ENCODE measurements at places on chromosomes 2 and 18. TPM values are rescaled to one million over a fixed set of nuclear protein-coding genes. Genes with fewer than 3 reads are reported as not detected.

Gene CCDC68
- 1.5 TPM for total RNA-seq

Gene IL1F10
- 41.6 TPM for total RNA-seq

Gene TANK
- 81.6 TPM for total RNA-seq

DNA sequence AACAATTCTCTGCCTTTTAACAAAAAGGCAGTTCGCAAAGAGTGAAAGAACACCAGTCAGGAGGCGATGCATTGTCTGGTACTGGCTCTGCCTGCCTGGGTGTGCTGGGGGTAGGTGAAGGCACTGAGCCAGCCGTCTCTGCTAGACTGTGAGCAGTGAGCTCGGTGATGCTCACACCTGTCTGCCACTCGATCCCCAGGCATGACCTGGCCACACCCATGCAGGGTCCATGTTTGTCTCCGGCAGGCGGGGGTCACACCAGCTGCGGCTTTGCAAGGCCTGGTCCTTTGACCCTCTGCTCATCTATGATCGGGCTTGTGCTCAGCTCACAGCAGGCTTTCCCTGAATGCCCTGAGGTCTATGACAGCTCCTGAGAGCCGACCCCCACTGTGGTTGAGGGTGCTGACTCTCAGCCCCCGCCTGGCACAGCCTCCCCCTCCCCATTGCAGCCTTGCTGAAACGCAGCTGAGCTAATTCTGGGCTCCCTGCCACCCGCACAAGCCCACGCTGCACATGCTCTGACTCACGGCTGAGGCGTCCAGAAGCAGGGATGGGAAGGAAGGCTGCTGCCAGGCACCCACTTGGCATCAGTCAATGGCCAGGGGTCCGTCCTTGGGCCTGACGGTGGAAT is 23.7 kb downstream of the CRACDL start:
- DNase-seq = no peak

DNA sequence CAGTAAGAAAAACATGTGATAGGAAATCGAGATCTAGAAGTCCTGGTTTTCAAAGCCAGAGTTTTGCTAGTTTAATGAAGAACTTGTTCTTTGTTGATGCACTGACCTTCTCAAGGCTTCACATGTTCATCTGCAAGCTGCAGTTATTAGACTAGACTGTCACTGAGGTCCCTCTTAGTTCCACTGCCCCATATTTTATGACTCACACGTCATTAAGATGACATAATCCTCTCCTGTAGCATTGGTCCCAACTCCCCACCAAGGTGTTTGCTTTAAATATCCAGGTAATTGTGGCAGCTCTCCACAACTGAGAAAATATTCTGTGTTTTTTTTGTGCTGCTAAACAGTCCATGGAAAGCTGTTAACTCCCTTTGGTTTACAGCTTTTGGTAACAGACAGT is 149.7 kb downstream of the MREG start:
- DNase-seq = no peak

DNA sequence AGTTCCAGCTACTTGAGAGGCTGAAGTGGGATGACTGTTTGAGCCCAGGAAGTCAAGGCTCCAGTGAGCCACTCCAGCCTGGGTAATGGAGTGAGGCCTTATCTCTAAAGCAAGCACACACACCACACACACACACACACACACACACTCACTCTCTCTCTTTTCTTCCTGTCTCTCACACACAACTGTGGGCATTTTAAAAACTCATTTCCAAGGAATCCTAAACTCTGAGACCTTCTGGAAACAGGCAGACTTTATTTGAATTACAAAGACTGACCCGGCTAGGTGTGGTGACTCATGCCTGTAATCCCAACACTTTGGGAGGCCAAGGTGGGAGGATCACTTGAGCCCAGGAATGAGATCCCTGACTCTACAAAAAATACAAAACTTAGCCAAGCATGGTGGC is 21.3 kb downstream of the WDSUB1 start:
- DNase-seq = no peak

- DNase-seq = no peak
These were observed 348.0 kb upstream of the MEX3C start for GRCh38 chr18:51545446-51545845.

DNA sequence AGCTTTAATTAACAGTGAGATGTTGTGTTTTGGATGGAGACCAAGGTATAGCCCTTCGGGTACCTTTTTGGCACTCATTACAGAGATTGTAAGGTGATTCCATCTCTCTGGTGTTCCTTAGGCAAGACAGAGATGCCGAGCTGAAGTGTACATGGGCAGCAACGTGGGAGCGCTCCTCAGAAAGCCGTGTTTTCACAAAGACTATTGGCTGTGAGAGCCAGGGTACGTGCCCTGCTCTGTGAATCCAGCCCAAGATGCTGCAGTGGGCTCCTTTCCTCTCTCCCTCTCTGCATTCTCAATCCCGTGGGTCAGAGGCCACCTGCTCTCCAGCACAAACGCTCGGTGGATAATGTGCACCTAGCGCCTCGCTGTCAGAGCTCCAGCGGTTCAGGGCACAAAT is 203.0 kb upstream of the EPHA4 start:
- DNase-seq = no peak

GRCh38 chr2:100580367-100581276 is 17.8 kb downstream of the PDCL3 start:
- DNase-seq = no peak

DNA sequence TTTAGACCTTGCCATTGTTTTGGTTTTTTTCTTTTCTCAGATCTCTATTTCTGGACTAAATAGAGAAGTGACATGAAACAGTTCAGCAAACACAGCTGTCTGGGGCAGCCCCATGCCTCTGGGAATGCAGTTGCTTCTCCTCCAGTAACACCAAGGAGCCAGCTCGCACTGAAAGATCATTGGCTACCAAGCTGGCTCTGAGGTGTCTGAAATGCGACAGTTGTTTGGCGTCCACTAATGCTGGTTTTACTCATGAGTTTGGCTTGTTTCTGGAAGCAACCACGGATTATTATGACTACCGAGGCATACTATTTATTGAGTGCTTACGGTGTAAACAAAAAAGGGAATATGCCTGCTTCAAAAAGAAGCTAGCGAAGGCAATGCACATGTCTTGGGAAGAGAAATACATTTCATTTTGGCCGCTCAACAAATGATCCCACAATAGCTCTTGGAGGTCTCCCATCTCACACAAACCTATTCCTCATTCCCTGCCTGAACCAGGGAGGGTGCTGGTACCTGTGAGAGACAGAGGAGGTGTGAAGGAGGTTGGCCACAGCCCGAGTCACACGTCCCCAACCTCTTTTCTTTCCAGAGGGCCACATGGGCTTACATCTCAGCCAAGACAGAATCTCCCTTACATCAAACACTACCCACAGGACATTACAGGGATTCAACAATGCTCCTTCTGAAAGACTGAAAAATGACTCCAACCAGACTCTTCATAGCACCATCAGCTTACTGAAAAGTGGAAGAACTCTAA is 37.5 kb upstream of the NEB start:
- DNase-seq = no peak

- DNase-seq = peak; percentile 96
These were observed 18.0 kb upstream of the HAAO start for GRCh38 chr2:42810121-42810970.

DNA sequence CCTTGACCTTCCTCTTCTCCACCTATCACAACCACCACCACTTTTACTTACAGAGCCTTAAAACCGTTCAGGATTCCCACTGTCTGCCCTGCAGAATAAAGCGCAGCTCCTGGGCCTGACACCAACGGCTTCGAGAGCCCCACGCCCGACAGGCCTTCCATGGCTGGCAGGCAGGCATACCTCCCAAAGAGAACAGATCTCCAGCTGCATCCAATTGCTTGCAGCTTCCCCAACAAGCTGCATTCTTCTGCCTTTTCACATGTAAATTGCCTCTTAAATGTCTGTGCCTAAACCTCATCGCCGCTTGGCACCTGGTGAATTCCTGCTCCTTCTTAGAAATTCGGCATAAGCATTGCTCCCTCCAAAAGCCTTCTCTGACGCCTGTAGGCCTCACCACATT is 31.5 kb upstream of the FAM124B start:
- DNase-seq = no peak
